ENCODE measurements at places on chromosomes 1 and 21.

DNA sequence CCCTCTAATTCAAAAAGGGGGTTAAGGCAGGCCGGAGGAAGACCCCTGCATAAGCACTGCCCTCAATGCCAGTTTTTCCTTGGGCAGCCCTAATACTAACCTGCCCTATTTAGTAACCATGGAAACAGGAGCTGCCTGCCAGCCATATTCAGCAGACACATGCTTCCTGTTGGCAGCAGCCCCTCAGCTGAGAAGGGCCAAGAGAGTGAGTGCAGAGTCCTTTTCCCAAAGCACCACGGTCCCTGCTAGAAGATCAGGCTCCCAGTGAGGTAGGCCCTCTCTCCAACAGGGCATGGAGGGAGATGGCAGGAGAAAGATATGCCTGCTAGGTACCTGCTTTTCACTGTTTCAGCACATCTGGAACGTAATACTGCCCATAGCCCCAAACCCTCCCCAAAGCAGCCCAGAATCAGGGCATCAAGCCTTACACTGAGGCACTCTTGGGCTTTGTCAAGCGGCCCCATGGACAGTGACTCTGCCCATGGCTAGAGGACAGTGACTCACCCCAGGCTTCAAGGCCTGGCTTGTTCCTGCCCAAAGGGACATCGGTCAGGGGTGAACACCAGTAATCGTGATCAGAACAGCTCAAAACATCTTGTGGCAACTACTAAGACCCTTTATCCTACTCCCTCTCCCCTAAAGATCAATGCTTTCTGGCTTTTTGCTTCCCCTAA is 64.5 kb downstream of the BCAR3 start:
- DNase-seq = no peak

DNA sequence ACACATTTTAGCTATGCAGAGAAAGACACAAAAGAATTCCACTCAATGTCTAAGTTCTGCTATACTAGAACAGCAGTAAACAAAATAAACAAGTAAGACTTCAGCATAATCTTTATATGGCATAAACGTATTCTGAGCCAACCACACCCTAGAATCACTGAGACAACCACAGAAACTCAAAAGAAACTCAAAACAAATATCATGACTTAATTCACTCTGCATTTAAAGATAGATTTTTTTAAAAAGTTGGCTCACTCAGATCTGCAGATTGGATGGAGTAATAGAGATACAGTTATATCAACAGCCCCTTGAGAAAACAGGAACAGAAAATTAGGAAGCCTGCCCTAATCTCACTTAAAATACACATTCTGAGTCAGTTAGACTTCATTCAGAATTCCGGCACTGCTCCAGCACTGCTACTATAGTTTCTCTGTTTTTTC is 95.0 kb downstream of the COL24A1 start:
- DNase-seq = no peak

DNA sequence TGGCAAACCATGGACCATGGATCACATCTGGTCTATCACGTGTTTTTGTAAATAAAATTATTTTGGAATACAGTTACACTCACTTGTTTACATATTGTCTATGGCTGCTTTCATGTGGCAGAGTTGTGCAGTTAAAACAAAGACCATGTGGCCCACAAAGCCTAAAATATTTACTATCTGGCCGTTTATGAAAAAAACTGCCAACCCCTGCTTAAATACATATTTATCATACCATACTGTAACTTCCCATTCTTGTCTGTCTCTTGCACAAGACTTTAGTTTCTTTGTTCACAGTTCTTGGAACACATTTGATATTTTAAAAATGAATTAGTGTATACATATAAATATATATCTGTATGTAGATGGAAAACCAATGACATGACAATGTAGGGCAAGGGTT is 141.5 kb downstream of the PAPPA2 start:
- DNase-seq = no peak

DNA sequence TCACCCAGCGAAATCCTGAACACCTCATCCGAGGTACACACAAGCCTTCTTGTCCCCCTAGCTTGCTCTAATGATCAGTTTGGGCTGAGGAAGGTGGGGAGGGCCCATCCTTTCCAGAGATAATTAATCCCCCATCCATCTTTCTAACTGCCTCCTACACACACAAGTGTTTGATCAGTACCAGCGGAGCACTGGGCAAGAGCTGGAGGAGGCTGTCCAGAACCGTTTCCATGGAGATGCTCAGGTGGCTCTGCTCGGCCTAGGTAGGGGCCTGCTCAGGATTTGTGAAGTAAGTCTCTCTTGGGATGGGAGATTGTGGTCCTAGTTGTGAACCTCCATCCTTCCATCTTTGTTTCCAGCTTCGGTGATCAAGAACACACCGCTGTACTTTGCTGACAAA is 5.8 kb downstream of the ANXA9 start:
- no peak for DNase-seq

- no peak for DNase-seq
Measured at GRCh38 chr1:36511804-36512798, 29.4 kb upstream of the CSF3R start.

- DNase-seq = no peak
Measured at GRCh38 chr1:33698361-33699035, 165.4 kb upstream of the HMGB4 start.

- no peak for DNase-seq
Measured at GRCh38 chr1:115291741-115292140, 46.3 kb downstream of the NGF start.

GRCh38 chr1:174795806-174796205 is 203.9 kb upstream of the CACYBP start:
- DNase-seq = no peak

DNA sequence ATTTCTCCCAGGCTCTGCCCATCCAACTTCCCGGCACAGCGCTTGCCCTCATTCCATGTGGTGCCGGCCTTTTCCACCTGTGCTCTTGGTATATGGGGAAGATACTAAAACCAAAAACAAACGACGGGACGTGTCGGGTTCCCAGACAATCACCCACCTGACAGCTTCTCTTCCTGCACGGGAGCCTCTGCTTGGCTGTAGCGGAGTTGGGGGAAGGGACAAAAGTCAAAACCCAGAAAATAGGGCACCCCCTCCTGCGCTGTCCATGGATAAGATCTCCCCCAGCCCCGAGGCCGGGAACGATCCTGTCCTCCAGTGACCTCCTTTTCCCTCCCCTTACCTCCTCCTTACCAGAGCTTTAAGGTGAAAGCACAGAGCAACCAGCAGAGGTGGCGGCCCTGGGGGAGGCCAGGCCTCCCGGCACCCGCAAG is 640 bp downstream of the JTB start:
- DNase-seq = no peak

DNA sequence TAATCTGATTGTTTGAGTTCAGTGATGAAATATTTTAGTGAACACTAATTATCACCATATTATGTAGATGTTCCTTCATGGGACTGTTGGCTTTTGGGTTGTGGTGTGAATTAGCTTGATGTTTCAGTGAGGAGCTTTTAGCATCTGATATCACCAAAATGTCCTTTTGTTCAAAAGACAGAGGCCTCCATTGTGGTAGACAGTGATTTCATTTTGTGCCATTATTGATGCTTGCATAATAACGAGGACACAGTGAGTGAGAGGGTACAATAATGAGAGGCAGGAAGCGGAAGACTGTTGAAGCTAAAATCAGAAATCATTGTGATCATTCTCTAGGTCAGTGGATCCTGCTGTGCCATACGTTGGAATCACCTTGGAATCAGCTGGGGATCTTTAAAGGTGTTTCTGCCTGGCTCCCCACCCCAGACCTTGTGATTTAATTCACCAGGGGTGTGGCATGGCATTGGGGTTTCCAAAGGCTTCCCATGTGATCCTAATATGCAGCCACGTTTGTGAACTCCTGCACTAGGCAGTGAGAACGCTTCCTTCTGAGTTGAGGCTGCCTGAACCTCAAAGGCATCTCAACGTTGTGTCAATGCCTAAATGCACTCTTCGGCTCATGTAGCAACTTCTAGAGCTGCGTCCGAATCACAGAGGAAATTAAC is 82.1 kb upstream of the KIF1B start:
- DNase-seq = no peak

DNA sequence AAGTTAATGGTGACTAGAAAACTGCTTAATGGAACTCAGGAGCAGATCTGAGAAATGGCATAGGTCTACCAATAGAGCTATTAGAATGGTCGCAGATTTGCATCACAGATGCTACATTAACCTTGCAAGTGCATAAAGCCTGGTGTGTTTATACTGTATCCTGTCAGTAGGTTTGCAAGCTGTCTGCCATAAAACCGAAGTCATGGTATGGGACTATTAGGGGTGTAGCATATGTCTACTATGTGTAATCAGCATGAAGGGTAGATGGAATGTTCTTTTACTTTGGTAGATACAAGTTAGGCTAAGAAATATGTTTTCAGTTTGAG is 574.2 kb upstream of the ADGRL2 start:
- DNase-seq = no peak

DNA sequence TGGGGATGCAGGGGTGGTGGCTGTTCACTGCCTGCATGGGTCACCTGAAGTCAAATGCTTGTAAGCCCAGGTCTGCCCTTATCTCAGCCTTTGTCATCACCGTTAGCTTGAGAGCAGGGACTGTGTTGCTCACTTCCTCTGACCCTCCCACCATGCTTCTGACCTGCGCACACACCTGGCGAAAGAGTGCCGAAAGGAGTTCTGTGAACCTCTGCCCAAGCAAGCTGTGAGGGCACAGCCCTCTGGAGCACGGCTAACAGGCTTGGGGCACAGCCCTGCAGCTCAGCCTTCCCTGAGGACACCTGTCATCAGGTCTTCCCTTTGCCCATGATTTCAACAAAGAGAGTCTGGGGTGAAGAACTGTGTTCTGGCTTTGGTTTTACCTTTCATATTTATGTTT is 93.8 kb downstream of the SUSD4 start:
- DNase-seq = no peak

- DNase-seq = no peak
Measured at GRCh38 chr1:241269116-241269515, 87.9 kb downstream of the RGS7 start.

DNA sequence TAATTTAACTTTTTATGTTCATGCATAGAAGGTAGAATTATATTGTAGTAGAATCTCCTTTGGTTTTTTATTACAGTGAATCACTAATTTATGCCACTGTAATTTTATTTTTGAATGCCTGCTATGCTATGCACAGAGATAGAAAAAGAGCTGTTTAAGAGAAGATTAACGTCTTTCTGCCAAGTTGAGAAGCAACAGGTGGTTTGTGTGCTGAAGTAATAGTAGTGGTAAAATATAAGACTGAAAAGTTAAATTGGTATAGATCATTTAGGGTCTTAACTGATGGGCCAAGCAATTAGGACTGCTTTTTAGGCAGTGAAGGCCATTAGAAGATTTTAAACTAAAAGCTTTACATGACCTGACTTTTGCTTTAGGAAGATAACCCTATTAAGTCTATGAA is 115.1 kb downstream of the SYT14 start:
- DNase-seq = no peak

- no peak for DNase-seq
Measured at GRCh38 chr1:17436380-17437174, 2.9 kb downstream of the RCC2 start.

DNA sequence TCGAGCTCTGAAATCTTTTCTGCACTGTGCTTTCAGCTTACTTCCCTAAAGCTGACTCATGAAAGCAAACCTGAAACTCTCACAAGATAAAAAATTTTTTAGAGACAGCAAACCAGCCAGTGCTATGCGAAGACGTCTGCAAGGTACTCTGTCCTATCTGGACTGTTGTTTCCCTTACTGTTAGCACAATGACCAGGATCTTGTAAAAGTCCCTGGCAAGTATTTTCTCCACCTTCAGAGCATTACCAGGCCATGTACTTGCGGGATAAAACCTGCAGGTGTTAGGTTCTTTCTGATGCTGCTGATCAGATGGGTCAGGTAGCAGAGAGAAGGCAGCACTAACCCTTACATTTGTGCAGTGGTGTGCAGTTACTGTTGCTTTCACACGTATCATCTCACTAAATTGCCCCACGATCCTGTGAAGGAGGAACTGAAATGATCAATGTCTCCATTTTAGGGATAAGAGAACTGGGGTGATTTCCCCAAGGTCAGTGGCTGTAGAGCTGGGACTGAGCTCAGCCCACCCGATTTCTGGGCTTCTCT is 56.6 kb downstream of the PLXNA2 start:
- DNase-seq = no peak

DNA sequence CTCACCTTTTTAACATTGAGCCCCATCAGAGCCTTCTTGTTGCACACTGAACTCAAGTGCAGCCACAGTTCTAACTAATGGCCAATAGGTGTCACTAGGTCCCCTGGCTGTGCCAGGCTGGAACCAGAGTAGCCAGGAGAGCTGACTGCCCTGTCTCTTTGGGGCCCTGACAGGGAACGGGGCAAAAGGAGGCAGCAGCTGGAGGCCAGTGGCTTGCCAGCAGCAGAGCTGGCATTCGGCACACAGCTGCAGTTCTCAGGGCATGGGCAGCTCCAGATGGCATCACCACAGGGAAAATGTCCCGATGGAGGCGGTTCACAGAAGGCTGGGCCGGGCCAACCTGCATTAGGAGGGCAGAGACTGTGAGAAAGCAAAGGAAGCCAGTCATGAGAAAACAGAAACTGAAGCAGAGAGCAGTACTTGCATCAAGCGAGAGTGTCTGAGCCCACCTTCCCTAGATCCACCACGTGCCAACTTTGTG is 188.6 kb downstream of the FCRL5 start:
- DNase-seq = no peak

- DNase-seq = no peak
Measured at GRCh38 chr1:243507001-243507671, 251.3 kb downstream of the SDCCAG8 start.

- no peak for DNase-seq
Measured at GRCh38 chr1:38217316-38217715, 170.7 kb upstream of the POU3F1 start.

GRCh38 chr1:154845879-154846278 is 24.2 kb downstream of the KCNN3 start:
- no peak for DNase-seq

DNA sequence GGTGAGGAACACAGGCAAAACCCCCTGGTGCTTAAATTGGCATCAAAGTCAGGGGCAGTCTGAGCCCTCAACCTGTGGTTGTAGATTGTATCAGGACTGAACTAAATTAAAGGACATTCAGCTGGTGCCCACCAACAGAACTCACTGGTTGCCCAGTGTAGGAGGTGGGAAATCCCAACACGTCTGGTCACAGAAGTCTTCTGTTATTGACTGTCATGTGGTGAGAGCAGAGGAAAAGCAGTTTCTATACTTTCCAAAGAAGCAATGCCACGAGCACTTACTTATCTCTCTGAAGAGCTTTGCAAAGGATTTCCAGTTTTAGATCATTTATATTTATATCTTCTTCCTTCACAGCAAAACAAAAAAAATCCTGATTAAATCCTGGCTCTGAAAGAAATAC is 15.0 kb upstream of the ACTA1 start:
- DNase-seq = no peak

- peak; percentile 41 for DNase-seq
Measured at GRCh38 chr1:27341525-27342252, at the start of gene SYTL1. TSS of gene SYTL1 (plus strand) at chr1:27342022. CDS start at chr1:27345335, 3,313 bp downstream.

GRCh38 chr1:185627171-185627570 is 107.0 kb upstream of the HMCN1 start:
- DNase-seq = no peak
